ENCODE measurements at places on chromosomes 2 and 18.

GRCh38 chr2:230230496-230231200, 5.1 kb downstream of the SP140 start:
- DNase-seq = no peak

DNA sequence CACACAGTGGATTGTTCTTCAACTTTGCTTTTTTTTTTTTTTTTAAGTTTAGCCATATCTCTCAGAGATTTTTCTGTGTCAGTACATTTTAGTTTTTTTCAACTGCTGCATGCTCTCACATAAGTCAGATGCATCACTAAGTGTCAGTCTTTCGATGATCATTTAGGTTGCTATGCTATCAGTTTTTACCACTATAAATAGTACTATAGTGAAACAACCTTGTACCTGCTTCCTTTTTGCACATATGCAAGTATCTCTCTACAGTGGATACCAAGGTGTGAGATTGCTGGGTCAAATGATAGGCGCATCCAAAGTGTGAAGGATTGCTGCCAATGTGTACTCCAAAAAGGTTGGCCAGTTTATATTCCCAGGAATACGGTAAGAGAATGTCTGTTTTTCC, 33.5 kb upstream of the MAP4K3 start:
- DNase-seq = no peak

DNA sequence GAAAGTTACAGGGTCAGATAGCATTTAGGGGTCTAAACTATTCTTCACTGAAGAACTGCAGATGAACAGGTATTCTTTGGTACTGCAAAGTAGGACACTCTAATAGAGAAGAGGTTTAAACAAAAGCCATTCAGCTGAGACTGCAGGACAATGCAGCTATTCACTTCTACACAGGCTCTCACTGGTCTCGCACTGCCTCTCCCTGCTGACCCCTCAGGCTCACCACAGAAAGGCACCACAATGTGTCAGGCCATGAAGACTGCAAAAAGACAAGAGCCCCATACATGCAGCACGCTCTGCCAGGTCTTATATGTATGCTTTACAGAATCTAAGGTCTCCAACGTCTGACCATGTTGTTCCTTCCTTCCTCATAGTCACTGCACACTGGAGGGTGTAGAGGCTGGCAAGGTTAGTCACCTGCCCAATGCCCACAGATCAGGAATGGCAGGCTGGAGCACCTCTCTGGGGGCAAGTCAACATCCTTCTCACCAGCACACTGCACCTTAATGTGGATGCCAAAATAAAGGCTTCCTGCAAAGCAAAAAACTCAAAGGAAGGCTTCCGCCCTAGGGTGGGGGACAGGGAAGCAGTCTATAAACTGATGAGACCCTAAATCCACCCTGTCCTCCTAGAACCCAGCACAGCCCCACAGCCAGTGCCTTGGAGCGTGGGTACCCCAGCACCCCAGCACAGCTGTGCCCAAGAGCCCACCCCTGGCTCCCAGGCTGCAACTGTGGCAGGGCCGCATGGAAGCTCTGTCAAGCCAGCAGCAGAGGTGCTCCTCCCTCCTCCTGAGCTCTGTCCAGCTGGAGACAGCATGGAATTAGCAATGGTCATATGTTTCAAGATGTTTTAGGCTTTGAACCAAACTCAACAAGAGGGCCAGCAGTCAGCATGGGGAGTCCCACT, 10.7 kb upstream of the RNU4ATAC start:
- no peak for DNase-seq

GRCh38 chr18:37636831-37637477, 71.4 kb upstream of the CELF4 start:
- DNase-seq = no peak

DNA sequence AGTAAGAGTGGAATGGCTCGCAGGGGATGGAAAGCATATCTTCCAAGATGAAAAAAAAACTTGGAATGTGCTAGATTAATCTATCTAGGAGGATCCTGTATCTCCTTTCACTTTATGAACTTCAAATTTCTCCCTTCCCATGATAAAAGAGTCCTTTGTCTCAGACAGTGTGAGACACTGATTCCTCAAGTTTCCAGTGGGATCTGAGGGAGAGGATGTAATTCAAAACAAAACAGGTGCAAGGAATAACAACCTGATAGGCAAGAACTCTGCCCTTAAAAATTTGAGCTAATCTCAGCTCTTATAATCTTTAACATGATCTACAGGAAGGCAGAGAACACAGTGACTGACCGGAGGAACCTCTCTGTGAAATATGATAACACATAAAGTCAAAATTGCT, 162.0 kb upstream of the ZFP36L2 start:
- no peak for DNase-seq

GRCh38 chr2:146985753-146986152, 859.1 kb upstream of the ACVR2A start:
- DNase-seq = no peak

- DNase-seq = no peak
Measured at GRCh38 chr2:232502911-232503808, 15.5 kb upstream of the ECEL1 start.

- DNase-seq = no peak
Measured at GRCh38 chr18:7146067-7146466, 28.5 kb upstream of the LAMA1 start.

- DNase-seq = no peak
Measured at GRCh38 chr2:155363349-155363888, 664.9 kb downstream of the KCNJ3 start.
